Stimulated activated CD8-positive, alpha-beta memory T cell treated with anti-CD3 and anti-CD28 coated beads, Interleukin-7, amount 100 ng/mL, for 4 hours (primary cell): ENCODE measurements at places on chromosomes 6 and 20.

DNA sequence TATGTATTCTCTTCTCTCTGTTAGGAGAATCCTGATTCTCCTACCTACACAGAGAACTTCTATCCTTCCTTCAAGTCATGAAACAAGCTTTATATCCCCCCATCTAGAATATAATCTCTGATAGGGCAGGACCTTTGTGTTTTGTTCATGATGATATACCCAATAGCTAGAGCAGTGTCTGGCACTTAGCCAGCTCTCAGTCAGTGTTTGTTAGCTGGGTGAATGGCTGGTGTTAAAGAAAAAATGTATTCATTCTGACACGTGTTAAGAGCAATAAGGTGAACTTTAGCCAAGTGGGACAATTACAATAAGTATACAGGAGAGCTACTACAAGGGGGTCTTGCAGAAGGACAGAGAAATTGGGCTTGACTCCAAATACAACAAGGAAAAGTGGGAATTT lies 34.3 kb upstream of the TNFRSF21 start:
- DNase-seq = no peak

DNA sequence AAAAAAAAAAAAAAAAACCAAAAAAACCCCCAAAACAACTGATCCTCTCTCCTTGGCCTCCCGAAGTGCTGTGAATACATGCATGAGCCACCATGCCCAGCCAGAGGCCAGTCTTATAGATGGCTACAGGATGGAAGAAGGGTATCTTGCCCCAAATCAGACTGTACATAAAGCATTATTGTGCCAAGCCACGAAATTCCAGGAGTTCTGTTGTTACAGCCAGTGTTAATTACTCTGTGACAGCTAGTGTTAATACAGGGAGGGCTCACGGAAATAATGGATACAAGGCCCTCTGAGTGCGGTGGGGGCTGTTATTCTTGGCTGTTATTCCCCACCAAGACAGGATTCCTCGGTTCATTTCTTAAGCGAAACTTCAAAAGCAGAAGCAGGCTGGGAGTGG lies 1.4 kb upstream of the CLPSL2 start:
- no peak for DNase-seq

GRCh38 chr6:137894779-137895385 lies 27.8 kb downstream of the TNFAIP3 start:
- DNase-seq = no peak

DNA sequence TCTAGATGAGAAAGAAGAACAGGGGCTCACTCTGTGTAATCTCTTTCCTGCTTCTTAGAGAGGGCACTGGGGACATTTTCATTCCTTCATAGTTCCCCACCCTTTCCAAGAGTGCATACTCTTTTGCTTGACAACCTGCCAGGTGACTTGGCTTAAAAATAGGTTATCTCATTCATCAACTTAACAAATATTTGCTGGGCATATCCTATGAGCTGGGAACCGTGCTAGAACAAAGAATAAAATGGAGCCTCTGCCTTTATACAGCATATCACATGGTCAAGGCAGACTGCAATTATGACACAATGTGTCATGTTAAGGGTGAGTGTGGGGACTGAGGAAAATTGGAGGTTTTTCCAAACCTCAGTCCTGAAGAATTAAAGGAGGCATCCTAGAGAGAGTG lies 209.8 kb upstream of the FOXA2 start:
- no peak for DNase-seq

GRCh38 chr20:56956534-56956933 lies 309.9 kb downstream of the BMP7 start:
- no peak for DNase-seq

- no peak for DNase-seq
These were observed 25.7 kb downstream of the SLC2A4RG start for GRCh38 chr20:63765082-63765873.

DNA sequence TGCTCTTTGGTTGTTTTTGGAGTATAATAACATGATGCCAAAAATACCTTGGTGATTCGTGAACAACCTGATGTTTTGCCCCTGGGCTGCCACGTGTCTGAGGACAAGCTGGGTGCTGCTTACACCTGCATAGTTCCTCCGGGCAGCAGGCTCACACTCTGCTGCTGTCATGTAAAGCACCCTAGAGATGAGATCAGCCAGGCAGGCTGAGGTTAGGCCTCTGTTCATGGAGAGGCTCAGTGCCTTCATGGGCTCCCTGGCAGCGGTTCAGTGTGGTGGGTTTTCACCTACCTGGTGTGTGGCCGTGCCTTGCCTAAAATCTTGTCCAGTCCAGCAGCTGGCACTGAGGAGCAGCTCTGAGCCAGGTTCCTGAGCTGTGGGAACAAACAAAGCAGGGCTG lies 60.1 kb upstream of the TAGAP start:
- DNase-seq = no peak

DNA sequence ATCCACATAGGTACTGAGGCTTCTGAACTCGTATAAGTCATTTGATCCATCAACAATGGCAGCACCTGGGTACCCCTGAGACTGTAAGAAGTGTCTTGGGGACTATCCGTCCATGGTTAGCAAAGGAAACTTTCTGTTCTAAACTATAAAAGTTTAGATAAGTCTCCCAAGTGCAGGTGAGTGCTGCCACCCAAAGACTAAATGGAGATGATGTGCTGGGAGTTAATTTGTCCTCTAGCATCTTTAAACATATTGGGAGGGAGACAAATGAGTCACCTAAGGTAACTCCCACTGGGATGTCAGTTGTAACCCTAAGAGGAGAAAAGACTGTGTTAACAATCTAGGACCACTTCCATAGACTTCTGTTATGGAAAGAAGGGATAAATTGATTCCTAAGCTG lies 6.2 kb downstream of the BEND6 start:
- DNase-seq = no peak

DNA sequence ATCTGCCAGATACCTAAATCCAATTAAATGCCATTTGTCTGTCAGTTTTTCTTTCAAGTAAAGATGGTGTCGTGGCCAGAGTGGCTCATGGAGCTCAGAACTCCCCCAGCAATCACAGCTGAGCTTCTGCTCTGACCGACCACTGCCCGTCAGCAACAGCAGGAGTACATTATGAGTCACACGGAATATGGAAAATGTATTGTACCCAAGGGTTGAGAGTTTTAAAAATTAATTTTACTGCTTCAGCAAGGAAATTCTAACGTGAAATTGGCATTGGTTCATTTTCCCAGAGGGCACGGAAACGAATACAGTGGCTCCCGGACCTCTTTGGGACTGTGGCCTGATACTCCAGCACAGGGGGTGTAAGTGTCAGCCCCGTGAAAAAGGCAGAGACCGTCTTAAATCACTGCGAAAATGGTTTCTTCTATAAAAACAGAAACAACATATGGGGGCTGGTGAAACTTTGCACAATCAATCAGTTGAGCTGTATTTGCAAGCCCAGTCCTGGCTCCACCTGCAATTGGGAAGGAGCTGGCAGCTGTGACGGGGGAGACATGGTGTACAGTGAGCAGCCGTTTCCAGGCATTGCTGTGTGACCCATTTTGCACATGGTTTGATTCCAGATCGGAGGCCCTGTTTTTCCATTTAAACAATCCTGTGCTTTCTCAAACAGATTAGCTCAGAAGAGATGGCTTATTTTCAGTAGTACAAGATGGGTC lies 12.8 kb downstream of the NPEPL1 start:
- DNase-seq = no peak

- peak; percentile 49 for DNase-seq
These were observed 80.2 kb downstream of the ERMARD start for GRCh38 chr6:169831450-169832246.

GRCh38 chr6:36760685-36761435 lies 63.2 kb downstream of the RAB44 start:
- no peak for DNase-seq

- DNase-seq = no peak
These were observed 298.7 kb upstream of the MARCKS start for GRCh38 chr6:113558431-113558830.

DNA sequence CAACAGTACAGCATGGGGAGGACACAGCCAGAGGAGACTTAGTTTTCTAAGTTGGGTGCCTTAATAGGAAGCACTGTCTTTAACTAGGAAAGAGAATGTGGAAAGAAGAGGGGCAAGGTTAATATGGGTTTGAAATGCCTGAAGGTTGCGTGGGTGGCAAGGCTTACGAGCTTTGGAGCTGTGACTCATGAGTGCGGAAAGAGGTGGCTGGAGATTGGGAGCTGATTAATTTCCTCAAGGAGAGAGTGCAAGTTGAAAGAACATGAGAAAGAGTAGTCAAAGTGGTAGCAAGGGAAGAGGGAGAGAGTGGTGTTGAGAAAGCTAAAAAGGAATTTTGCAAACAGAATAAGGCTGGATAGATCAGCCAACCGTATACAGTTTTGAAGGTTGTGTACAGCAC lies 315.1 kb upstream of the PRND start:
- no peak for DNase-seq

DNA sequence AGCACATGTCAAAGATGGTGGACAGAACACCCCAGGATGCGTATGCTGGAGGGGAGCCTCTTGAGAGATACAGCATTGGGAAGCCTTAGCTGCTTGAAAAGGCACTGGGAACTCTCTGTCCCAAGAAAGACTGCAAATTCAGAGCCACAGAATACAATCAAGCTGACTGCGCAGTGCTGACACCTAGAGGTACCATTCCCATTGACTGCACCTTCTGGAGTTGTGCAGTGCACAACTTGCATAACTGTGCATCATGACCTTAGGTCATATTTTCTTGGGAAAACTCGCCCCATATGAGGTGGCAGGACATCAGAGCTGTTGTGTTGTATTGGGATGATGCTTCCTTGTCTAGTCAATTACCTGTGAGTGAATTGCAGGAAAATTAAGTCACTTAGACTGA lies 646.5 kb upstream of the NOX3 start:
- DNase-seq = no peak

- DNase-seq = no peak
These were observed 5.7 kb upstream of the DEFB129 start for GRCh38 chr20:221258-221830.

- no peak for DNase-seq
These were observed 47.8 kb upstream of the PBOV1 start for GRCh38 chr6:138266095-138266494.

GRCh38 chr6:148563066-148563465 lies 183.8 kb upstream of the UST start:
- no peak for DNase-seq

- no peak for DNase-seq
These were observed 39.3 kb upstream of the SCGN start for GRCh38 chr6:25612666-25613065.

DNA sequence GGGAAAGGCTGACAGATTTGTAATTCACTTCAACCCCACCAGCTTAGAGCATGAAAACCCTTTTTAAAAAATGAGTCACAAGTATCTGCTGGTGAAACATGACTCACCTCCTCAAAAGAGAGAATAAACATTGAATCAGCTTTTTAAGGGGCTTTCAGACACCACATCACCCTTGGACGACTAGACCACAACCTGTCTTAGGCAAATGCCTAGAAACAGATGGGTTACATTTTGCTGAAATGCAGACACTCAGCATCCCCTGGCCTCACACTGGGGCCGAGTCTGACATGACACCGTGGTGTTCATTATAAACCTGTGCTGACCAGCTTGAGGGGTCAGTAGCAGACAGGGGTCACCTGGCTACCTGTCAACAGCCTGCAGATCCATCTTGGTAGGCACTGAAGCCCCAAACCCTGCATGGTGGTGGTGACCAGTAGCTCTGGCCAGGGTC lies 175.3 kb upstream of the CST7 start:
- DNase-seq = no peak

DNA sequence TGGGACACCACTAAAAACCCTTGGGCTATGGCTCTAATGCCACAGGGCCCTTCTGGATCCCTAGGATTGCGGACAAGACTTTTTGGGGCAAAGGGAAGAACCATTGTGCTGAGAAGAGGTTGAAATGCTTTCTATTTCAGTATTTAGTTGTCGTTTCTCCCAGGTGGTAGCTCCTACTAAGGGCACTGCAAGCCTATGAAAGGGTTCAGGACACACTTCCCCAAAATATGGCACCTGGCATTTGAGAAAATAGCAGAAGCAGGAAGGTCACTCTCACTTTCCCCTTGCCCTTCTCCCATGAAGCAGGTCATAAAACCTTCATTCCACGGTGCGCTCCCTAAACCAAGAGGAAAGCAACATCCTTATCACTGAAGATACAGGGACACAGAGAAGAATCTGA lies 125.4 kb upstream of the GPR6 start:
- no peak for DNase-seq

DNA sequence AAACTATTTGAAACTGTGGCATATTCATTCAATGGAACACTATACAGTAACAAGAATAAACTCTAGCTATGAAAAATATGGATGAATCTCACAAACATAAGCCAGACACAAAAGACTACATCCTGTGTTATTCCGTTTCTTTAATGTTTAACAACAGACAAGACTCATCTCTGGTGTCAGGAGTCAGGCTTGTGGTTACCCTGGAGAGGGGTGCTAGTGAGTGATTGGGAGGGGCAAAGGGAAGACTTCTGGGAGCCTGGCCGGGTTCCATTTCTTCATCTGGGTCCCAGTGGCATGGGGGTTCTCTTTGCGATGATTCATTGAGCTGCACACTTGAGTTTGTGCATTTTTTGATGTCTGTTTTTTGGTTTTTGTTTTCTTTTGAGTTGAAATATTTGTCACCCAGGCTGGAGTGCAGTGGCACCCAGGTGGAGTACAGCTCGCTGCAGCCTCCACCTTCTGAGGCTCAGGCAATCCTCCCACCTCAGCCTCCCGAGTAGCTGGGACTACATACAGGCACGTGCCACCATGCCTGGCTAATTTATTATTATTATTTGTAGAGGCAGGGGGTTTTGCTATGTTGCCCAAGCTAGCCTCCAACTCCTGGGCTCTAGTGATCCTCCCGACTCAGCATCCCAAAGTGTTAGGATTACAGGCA lies 21.2 kb upstream of the TTPAL start:
- DNase-seq = no peak

- no peak for DNase-seq
These were observed 11.6 kb downstream of the RIPOR3 start for GRCh38 chr20:50679753-50680104.

GRCh38 chr6:165729307-165729936 lies 66.4 kb upstream of the PDE10A start:
- DNase-seq = no peak

- DNase-seq = no peak
These were observed 19.3 kb downstream of the KCNK17 start for GRCh38 chr6:39294899-39295298.

DNA sequence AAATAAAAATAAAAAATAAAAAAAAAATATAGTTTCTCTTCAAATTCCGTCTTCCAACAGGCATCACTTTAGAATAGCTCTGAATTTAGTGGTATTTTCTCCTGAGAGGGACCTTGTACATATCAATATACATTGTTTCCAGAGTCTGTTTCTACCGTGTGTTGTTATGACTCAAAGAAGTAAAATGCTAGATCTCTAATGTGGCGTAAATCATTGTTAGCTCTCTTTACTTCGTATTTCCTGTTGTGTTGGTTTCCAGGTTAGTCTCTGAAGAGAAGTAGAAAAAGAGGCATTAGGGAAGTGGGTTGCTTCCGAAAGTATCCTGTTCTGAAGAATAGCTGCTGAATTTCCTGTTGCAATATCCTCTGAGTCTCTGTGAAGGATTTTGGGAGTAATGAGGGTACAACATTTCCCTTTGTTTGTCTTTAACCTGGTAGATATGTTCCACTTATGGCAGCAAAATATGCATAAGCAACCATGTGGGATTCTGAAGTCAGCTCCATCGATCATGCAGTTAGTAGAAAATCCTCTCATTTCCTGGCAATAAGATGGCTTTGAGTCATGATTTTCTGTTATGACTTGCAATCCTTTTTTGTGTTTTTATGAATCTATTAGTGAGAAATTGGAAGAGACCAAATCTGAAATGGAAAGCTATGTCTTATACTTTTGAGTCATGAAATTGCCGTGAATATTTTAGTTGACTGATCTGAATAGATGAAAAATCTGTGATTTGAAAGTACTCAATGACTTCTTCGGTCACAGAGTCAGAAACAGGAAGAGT lies 42.0 kb upstream of the MCHR2 start:
- DNase-seq = no peak

- DNase-seq = no peak
These were observed 262.4 kb upstream of the MARCKS start for GRCh38 chr6:113594726-113595125.
